ENCODE measurements at places on chromosomes 12 and 14.

DNA sequence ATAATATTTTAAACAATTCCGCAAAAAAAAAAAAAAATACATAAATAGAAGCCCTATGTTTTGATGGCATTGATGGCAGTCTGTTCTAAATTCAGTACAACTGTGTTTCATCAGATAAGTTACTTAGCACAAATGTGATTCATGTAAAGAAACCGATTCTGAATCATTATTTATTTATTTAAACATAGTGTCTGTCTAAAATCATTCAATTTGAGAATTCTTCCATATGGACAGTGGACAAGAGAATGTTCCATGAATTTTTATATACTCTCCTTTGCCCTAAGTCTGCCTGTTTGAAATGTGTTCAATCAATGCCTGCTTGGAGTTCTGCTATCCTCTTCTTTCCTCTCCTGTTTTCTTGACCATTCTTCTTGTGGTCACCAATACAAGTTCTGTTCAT, 126.5 kb downstream of the PDE3A start:
- no peak for DNase-seq

- DNase-seq, result no peak
Measured at GRCh38 chr12:122059203-122059960, 19.2 kb upstream of the MLXIP start.

GRCh38 chr12:7991535-7991934, 41.0 kb upstream of the FOXJ2 start:
- DNase-seq, result no peak

DNA sequence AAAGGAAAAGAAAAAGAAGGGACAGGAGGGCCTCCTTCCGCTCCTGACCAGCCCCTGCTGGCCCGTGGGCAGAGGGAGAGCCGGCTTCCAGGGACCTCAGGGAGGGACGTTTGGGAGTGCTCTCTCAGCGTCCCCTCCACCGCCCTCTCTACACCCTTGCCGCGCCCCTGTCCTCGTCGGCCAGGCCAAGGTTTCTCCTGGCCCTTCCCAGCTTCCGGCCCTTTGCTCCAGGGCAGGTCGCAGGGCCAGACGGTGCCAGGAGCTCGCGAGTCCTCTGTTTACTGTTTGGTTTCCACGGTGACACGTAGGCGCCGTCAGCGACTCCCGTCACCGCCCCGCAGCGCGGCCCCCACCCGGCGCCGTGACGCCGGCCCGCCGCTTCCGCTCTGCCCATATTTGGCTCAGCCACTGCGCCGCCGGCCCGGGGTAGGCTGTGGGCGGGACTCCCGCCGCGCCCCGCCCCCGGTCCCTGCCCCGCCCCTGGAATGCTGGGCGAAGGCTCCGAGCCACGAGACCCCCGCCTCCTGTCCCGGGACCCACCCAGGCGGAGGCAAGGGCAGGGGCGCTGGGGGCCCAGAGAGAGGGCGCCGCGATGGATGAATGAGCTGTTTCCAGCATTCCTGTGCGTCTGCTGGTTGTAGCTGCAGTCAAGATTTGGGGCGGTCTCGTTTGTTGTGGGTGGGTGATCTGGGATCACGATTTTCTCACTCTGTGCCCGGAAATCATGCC, 15.5 kb downstream of the FOS start:
- DNase-seq, result peak; percentile 96

DNA sequence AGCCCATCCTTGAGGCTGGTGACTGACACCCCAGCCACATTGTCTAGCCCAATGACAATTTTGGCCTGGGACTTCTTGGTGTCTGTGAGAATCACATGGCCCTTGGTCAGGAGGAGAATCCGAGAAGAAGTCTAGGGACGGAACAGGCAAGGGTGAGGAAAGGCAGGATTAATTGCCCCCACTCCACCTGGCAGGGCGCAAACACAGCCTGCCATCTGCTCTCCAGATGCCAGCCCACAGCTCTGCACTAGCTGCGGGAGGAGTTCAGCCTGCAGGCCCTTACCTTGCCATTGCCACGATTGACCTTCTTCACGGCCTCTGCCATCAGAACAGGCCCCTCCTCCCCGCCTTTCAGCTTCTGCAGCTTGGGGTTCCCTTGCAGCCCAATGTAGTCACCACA, 13.1 kb upstream of the TAC3 start:
- no peak for DNase-seq

- no peak for DNase-seq
Measured at GRCh38 chr12:74339211-74339610, 198.4 kb upstream of the ATXN7L3B start.

DNA sequence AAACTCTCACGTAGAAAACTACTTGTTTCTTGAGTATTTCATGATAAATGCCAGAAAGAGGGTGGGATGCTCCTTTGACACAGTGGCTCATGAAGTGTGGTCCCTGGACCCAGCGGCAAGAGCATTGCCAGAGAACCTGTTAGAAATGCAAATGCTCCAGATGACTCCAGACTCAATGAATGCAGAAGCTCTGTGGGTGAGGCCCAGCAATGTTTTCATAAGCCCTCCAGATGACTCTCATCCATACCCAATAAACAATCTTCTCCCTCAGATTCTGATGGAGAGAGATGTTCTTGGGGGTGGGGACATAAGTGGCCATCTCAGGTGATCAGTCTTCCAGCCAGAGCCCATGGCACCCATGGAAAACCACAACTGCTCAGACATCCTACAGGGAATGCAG, 88.9 kb downstream of the SMOC1 start:
- no peak for DNase-seq

DNA sequence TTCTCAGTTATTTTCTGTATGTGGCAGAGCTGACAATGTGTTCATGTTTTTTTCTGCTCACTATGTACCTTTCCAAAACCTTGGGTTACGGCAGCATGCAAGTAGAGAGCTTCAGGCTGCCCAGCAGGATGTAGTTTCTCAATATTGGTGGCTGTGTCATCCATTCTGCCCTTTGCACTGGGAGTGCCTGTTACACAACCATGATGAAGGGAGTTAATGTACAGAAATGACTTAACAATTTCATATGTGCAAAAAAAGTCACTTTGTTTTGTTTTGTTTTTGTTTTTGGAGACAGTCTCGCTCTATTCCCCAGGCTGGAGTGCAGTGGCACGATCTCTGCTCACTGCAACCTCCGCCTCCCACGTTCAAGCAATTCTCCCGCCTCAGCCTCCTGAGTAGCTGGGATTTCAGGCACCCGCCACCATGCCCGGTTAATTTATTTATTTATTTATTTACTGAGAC, 6.1 kb upstream of the CNIH1 start:
- no peak for DNase-seq

- no peak for DNase-seq
Measured at GRCh38 chr12:120557589-120557988, 23.4 kb downstream of the RNF10 start.

DNA sequence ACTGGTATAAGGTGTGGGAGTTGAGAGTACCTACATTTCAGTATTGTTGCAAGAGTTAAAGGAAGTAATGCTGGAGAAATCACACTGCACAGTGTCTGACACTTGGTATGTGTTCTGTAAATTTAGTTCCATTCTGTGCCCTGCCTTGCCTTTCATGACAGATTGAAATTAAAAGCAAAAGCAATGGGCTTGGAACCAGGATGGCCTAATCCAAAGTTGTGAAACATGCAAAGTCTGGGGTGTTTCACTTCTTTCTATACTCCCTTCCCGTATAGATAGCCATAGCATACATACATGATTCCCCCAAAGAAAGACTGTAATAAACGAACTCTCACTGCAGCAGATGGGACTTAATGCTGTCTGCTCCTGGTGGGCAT, 281.1 kb downstream of the NRXN3 start:
- no peak for DNase-seq

GRCh38 chr12:113515082-113515856, 43.6 kb upstream of the LHX5 start:
- no peak for DNase-seq

DNA sequence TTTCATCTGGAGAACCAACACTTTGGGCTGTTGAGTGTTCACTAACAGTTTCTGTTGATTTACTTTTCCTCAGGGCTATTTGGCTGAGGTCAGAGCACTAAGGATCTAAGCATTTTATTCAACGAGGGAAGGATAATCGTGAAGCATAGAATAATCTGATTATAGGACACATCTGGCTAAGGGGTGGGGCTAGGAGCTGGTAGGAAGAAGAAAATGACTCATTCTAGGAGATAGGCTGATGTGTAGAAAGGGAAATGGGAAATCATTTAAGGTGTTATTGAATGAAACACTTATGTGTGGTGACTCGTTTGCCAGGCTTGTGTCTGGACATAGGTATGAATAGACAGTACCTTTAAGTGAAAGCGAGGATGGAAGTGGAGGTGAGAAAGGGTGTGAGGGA, 167.2 kb downstream of the ETNK1 start:
- DNase-seq, result no peak

DNA sequence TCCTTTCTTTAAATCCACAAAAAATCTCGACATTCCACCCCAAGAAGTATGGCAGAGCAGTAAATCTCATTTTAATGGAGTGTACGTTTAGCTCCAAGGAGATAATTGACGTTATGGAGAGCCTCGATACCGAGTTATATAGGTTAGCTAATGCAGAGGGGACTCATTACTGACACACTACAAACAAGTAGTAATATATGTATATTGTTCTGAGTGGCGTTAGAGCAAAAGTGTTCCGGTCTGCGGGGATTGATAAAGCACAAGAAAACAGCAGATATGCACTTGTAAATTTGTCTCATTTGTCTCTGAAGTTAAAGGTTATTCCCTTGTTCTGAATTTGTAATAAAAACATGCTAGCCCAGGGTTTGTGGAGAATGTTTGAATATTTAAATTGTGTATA, 84.1 kb downstream of the BCL11B start:
- DNase-seq, result no peak

Data from CD4-positive, alpha-beta T cell (primary cell).